ENCODE measurements at places on chromosomes 5 and 9.

- DNase-seq, result no peak
Observed at GRCh38 chr5:124444147-124444775, 302.2 kb downstream of the ZNF608 start.

- no peak for DNase-seq
Observed at GRCh38 chr5:157616785-157617184, 35.5 kb downstream of the SOX30 start.

DNA sequence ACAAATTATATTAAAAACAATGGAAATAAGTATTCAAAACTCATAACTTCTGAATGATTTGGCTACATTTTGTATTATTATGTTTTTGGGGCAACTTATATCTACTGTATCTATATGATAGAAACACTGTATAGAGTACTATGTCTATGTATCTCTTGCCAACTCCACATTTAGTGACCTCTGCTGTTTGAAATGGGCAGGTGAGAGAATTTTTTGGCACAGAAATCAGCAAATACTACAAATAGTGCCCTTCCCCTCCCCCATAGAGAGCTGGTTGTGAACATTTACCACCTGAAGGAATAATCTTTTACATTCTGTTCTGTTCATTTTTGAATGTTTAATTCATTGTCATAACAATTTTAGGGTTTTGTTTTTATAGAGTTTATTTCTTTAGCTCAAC, 545.3 kb downstream of the PDE4D start:
- no peak for DNase-seq

DNA sequence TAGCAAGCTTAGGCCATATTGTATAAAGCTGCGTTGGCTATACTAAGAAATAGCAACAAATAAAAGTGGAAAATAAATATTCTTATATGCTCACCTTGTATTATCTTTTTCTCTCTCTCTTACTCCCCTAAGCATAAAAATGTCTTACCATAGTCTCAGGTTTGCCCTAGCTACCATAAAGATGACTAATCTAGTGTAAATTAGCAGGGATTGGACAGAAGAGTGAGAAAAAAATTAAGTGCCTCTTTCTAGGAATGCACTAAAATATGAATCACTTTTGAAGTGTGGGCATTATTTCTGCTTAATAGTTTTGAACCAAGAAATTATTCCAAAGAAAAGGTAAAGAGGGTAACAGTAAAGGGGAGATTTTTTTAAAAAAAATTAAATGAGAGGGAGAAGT, 201.3 kb downstream of the HINT1 start:
- DNase-seq, result no peak

GRCh38 chr9:114184071-114184470, 28.7 kb downstream of the COL27A1 start:
- no peak for DNase-seq

GRCh38 chr9:7570107-7570720, 229.4 kb downstream of the DMAC1 start:
- DNase-seq, result peak; percentile 23

DNA sequence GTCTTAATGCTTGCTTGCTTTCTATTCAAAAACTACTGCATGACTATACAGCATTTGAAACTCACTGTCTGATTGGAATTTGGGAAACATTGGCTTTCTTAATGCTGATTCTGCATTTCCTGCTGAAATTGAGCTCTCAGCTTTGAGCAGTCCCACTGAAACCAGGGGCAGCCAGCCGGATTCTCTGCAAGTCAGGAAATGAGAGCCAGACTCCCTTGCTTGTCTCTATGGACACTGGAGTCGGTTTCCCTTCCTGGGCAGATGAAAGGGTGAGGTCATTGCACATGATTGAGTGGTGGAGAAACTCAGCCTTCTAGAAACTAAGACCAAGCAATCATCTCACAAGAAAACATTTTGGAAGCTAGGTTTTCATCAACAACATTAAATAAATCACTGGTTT, 119.7 kb upstream of the SPATA31C2 start:
- peak; percentile 35 for DNase-seq

DNA sequence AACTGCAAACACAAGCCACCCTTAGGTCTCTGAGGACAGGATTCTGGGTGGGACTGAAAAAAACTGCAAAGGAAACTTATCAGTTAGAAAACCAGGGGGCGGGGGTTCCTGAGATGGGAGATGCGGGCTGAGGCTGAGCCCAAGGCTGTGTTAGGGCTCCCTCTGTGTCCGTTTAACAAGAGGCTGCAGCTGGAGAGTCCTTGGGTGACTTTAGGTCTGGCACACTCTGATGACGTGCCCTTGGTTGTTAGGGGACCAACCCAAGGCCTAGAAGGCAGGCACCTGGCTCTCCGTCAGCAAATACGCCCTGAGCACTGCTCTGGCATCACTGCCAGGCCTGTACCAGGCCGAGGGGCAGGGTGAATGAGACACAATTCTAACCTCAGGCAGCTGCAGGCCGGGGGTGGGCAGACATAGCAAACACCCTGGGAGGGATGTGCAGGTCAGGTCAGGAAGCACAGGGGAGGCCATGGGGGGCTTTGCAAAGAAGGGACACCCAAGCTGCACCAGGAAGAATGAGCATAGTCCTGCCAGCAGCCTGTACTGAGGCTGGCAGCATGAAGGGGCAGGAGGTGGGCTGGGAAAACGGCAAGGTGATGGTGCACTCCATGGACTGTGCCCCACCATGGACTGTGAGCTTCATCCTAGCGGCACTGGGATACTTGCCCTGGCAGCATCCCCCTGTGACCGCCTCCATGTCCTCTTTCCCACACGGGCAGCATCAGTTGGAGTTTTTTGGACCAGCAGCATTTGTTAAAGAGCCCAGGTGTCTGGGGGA, 137.9 kb downstream of the GABBR2 start:
- DNase-seq, result no peak

- DNase-seq, result no peak
Observed at GRCh38 chr9:69548681-69549080, 123.5 kb downstream of the APBA1 start.

- no peak for DNase-seq
Observed at GRCh38 chr5:93791518-93791972, 50.1 kb upstream of the POU5F2 start.

GRCh38 chr5:6633469-6634245, 417 bp downstream of the SRD5A1 start:
- no peak for DNase-seq

DNA sequence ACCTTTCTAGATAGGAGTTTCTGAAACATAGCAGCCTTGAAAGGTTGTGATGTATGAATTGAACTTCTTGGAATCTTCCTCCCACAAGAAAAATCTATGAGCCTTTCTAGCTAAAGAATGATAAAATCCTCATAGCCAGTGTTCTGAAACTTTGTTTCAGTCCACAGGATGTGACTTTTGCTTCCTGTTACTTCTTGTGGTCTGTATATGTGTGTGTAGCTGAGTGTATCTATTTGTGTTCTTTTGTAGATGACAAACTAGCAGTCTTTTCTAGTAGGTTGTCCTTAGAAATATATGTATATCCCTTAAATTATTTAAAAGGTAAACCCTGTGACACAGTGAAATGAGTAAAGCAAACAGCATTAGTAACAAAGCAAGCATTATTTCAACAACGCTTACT, 188.8 kb downstream of the MRPS30 start:
- DNase-seq, result no peak

DNA sequence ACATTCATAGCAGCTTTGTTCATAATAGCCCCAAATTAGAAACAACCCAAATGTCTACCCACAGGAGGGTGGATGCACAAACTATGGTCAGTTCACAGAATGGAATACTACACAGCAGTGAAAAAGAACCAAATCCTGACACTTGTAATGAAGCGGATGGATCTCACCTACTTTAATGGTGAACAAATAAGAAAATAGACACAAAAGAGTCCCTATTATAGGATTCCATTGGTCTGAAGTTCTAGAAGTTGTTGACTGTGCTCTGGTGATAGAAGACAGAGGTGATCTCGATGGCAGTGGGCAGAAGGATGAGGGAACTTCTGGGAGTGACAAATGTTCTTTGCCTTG, 20.6 kb upstream of the LAMC3 start:
- DNase-seq, result no peak

- DNase-seq, result no peak
Observed at GRCh38 chr9:33168941-33169544, 1.9 kb upstream of the B4GALT1 start.

DNA sequence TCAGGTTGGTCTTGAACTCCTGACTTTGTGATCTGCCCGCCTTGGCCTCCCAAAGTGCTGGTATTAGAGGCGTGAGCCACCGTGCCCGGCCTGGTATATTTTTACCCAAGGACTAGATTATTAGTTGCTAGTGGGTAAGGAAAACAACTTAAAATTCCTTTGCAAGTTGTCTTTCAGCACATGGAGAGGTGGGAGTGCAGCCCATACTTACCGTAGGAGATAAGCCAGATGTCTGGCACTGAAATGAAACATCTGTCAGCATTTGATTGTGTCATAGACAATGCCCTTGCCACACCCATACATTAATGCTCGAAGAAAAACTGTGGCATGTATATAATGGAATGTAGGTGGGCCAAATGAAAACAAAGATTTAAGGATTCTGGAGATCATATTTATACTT, 36.6 kb upstream of the ANKH start:
- DNase-seq, result peak; percentile 26

DNA sequence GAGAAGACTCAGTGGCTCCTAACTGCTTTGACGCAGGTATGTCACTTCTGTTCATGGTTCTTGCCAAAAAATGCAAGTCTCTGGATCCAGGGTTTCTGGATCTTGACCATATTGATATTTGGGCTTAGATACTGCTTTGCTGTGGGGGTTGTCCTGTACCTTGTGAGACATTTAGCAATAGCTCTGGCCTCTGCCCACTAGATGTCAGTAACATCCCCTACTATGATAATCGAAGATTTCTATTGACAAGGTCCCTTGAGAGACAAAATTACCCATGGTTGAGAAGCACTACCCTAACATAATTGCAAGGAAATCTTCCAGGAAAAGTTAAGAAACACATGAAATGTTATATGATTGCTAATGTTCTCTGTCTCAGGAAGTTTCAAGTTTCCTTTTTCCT, 285.4 kb downstream of the TMEM232 start:
- peak; percentile 48 for DNase-seq

- DNase-seq, result no peak
Observed at GRCh38 chr5:172312286-172312685, 28.7 kb upstream of the UBTD2 start.

- peak; percentile 12 for DNase-seq
Observed at GRCh38 chr5:72661405-72661804, 154.2 kb upstream of the ZNF366 start.

GRCh38 chr5:80249901-80250300, 5.9 kb downstream of the SERINC5 start:
- no peak for DNase-seq

DNA sequence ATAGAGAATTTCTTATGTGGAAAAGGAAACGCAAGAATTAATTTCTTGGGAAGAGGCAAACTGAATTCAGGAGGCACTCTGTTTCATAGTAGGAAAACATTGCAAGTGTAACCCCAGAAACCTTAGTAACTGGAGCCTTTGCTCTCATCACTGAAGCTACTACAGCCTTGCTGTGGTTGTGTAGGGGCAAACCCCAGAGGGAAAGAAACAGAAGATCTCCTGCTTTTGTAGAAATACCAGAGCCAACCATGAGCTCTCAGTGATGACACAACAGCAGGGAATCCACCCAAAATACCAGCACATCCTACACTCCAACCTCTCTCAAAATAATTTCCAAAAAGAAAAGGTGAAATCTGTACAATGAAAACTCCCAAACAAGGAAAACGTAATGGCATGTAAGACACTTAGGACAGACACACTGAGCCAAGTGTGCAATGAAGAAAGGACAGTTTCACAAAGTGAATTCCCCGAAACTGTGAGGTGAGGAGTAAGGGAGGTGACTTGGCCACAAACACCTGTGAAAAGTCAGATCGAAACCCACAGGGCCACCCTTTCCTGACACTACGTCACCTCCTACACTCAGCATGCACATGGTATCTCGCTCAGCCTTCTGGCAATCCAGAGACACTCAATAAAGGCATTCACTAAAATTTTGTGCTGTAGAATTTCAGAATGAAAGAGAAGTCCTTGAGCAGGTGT, 8.5 kb upstream of the ACSL6 start:
- DNase-seq, result no peak

- DNase-seq, result no peak
Observed at GRCh38 chr9:112439171-112439570, 47.5 kb upstream of the KIAA1958 start.

DNA sequence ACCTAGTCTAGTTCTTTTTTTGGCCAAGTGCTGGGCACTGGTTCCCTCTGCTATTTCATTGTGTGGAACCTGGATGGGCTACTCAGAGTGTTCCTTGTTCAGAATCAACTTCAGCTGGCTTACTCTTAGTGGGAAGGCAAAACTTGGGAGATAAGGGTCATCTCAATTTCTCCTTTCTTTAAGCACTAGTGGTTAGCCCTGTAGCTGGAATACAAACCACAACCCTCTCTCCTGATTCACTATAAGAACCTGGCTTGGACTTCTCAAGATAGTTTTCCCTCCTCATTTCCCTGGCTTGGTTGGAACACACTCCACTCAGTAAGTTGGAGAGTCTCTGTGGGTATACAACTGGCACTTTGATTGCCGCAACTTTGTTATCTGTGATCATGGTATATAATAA, 35.1 kb downstream of the GRIA1 start:
- no peak for DNase-seq

- no peak for DNase-seq
Observed at GRCh38 chr9:114693248-114693855, 11.4 kb upstream of the TEX48 start.

DNA sequence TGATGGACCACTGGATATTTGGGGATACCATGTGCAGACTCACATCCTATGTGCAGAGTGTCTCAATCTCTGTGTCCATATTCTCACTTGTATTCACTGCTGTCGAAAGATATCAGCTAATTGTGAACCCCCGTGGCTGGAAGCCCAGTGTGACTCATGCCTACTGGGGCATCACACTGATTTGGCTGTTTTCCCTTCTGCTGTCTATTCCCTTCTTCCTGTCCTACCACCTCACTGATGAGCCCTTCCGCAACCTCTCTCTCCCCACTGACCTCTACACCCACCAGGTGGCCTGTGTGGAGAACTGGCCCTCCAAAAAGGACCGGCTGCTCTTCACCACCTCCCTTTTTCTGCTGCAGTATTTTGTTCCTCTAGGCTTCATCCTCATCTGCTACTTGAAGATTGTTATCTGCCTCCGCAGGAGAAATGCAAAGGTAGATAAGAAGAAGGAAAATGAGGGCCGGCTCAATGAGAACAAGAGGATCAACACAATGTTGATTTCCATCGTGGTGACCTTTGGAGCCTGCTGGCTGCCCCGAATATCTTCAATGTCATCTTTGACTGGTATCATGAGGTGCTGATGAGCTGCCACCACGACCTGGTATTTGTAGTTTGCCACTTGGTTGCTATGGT, 54.5 kb upstream of the HNRNPA0 start:
- DNase-seq, result no peak

DNA sequence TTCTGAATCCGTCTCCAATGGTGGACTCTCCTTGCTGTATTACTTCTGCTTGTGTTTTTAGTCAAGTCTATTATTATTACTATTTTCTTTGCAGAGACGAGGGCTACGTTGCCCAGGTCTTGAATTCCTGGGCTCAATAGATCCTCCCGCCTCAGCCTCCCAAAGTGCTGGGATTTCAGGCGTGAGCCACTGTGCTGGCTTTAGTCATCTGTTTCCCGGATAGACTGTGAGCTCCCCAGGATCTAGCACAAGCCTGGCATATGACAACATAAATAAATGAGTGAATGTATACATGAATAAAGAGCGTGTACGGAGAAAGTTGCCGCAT, 439 bp upstream of the DDX46 start:
- DNase-seq, result no peak

- DNase-seq, result no peak
Observed at GRCh38 chr5:138829341-138829740, 45.8 kb downstream of the LRRTM2 start.

- no peak for DNase-seq
Observed at GRCh38 chr5:89292487-89292886, 409.5 kb upstream of the MEF2C start.

GRCh38 chr5:95390812-95391492, at the start of gene FAM81B:
Gene FAM81B, plus strand, starts transcription at chr5:95391366. Its CDS starts 24 bp downstream, at chr5:95391390.
- no peak for DNase-seq
